Natural killer cell treated with Interleukin-12 subunit alpha and Interleukin-12 subunit beta and Interleukin-15 and Interleukin-18, amount 100 ng/mL, for 72 hours (primary cell): ENCODE measurements at places on chromosomes 4 and X. TPM values are rescaled to one million over a fixed set of nuclear protein-coding genes. Genes with fewer than 3 reads are reported as not detected.
A peak's percentile ranks its signal among the peaks of the same experiment; 100 is the strongest.

- DNase-seq = no peak
These were observed 118.4 kb upstream of the LNX1 start for GRCh38 chr4:53709693-53710092.

DNA sequence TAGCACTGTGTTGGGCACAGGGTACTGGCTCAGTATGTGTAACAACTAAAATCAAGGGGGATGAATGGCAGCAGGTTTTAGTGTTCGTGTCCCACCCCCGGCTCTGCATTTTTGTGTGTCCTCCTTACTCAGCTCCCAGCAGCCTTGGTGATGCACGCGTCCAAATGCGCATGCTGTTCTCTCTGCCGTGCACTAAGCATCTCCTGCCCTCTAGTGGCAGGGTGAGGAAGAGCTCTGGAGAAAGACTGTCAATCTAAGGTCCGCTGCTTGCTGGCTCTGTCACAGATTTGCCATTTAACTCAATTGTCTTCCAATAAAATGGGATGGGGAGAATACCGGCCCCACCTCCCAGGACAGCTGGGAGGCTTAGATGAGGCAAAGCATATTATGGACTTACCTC is 61.4 kb downstream of the WFS1 start:
- DNase-seq = peak; percentile 58

DNA sequence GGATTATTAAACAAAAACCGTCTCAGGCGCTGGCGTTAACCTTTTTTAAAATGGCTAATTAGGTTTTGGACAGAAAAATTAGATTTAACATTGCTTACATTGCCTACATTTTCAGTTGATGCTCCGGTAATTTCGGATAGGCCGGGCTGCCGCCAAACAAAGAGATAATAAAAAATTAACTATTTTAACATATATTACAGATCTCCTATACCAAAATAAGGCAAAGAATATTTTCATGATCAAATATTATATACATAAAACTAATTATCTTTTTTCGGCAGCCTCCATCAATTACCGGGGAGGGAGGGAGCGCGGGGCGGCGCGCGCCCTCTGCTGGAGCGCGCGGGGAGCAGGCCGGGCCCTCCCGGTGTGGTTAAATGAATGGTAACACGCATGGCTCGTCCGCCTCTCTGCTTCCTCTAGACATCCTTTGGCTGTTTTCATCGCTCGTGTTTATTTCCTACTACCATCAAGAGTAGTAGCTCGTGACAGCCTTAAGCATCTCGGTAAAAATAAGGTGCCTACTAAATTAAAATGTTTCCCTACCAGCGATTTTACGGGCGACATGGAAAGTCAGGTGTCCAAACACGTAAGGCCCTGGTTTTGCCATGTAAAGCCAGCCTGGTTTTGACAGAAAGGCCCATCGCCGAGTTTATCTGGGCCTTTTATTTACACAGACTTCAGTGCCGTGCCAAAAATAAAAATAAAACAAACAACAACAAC is 52.4 kb upstream of the TMEM33 start:
- DNase-seq = no peak

ITM2A gene
- total RNA-seq = 51.6 TPM

AR gene
- not detected for total RNA-seq

CXorf38 gene
- 20.3 TPM for total RNA-seq
